ENCODE measurements at places on chromosomes 5 and 9.

DNA sequence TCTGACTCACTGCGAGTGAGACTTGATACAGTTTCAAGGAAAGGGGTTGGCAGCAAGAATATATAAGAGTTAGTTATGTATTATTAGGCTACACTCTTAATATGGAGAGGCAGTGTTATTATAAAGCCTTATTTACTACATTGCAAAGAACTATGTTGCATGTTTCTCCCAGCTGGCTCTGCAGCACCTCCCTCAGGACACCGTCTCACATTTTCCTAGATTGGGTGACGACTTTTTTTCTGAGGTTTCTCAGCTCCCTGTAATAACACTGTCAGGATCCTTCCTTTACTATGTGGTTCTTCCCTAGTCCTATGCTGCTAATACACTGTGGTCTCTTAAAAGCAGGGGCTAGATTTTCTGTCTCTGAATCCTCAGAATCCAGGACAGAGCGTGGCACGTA, 153.7 kb downstream of the INSYN2B start:
- DNase-seq, result no peak

DNA sequence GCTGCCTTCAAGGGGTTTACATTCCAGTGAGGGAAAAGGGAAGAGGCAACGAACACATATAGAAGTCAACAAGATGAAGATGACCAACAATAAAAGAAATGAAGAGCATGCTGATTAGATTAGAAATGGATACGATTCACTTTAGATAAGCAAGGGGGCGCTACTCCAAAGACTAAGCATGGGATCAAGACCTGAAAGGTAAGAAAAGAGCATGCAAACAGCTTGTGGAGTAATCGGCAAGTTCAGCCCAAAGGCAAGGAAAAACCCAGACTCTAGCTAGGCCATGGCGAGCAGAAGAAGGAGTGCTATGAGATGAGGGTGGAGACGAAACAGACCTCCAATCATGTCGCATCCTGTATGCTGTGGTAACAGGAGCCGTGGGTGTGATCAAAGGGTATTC, 124.4 kb downstream of the FANCC start:
- no peak for DNase-seq

DNA sequence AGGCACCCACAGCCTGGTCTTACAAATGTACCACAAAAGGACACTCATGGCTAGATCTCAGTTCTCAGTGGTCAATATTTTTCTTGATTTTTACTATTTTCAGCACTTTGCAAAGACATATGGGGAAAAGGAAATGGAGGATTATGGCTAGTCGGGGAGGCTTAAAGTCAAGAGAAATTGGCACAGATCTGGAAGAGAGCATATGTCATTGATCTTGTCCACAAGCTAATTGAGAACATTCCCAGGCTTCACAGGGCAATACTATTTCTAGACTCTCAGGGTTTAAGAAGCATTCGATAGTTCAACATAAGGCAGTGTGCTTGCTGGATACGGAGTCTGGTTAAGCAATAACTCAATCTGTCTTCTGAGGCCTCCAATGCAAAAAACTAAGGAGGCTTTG, 285.8 kb downstream of the ZNF608 start:
- DNase-seq, result no peak

DNA sequence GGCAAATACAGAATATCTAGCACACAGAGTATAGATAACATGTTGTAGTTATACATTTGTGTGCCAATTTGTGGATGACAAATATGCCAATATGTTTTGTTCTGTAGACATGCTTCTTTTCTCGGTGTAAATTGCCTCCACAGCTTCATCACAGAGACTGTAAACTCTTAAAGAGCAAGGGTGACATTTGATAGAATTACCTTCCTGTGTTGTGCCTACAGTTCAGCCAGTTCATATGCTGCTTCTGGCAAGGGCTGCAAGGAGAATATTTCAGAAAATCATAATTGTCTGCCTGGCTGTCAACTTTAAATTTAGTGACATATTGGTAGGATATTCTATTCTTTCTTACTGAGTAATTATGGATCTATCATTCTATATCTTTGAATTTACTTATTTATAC, 155.1 kb downstream of the MAT2B start:
- no peak for DNase-seq

- no peak for DNase-seq
These were observed 123.7 kb downstream of the INSYN2B start for GRCh38 chr5:169856571-169856970.
